Stromal cell of bone marrow (primary cell): ENCODE measurements at places on chromosomes 2 and 18.
A peak's percentile ranks its signal among the peaks of the same experiment; 100 is the strongest.

DNA sequence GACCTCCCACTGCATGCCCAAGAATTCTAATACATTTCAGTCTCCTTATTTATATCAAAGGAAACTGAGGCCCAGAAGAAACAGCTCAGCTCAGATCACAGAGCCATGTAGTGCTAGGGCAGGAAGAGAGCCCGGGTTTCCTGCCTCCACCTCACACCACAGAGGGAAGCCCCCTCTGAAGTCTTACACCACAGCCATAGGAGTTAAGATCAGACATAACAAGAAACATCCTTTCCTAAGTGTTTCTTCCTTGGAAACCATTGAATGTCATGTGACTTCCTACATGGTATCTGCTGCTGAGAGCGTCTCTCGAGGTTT, 102.1 kb downstream of the MTCL1 start:
- DNase-seq, result no peak

GRCh38 chr18:9058406-9058805, 44.1 kb upstream of the NDUFV2 start:
- DNase-seq, result peak; percentile 45

GRCh38 chr2:60867848-60868247, 13.5 kb upstream of the REL start:
- no peak for DNase-seq

- DNase-seq, result no peak
Observed at GRCh38 chr2:79649531-79649930, 136.7 kb downstream of the CTNNA2 start.

DNA sequence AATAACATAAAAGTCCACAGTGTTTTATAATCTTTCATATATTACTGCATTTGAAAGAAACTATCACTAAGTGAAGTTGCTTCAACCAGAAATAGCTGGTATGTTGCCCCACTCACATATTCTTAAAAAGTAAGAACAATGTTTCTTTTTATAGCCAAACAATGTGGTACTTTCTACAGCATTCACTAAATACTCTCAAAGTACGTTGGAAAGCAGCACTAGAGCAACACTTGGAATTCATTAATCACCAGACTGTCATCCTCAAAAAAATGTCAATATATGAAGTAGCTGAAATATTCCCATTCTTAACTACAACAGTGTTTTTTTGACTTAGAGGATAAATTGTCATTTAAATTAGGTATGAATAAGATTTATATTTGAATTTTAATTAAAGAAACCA, 32.8 kb downstream of the COBLL1 start:
- no peak for DNase-seq
